ENCODE measurements at places on chromosomes 12 and 14.
A peak's percentile ranks its signal among the peaks of the same experiment; 100 is the strongest.

DNA sequence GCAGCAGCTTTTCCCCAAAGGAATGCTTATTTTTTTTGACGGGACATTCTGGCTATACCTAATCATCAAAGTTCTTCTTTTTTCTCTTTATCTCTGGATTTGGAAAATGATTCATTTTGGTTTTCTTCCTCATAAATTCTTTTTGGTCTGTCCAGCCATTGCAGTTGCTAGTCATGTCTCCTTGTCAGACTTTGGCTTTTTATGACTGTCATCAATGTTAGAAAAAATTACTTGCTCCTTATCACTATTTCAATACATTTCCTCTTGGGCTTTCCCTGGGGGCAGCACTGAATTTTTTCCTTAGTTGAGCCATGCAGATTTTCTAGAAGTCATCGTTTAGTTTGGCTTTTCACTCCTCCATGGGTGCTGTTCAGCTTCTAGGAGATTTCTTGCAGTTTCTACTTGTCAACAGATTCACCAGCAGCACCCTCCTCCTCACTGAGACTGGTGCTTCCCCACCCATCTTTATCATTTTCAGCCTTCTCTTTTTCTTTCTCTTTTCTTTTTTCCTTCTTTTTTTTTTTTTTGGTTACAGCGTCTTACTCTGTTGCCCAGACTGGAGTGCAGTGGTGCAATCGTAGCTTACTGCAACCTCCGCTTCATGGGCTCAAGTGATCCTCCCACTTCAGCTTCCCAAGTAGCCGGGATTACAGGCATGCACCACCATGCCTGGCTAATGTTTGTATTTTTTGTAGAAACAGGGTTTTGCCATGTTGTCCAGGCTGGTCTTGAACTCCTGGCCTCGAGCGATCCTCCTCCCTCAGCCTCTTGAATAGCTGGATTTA is 5.2 kb downstream of the ADIPOR2 start:
- DNase-seq, result no peak

GRCh38 chr12:124323771-124324530 is 29.1 kb downstream of the RFLNA start:
- DNase-seq, result no peak

DNA sequence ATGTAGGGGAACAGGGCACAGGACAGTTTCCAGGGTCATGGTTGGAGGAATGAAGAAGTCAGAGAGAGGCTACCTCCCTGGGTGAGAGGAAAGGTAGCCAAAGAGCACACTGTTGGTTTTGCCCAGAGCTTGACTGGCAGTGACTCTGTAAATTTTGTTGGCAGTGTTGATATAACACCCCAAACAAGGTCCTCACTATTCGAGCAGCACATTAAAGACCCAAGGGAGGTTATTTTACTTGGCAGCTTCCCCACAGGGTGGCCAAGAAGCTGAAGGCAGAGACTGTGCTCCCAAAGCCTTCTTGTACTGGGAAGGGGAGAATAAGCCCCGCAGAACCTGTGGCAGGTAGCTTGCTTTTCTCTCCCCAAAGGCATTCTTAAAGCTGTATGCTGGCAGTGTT is 40.6 kb downstream of the WSCD2 start:
- DNase-seq, result no peak

DNA sequence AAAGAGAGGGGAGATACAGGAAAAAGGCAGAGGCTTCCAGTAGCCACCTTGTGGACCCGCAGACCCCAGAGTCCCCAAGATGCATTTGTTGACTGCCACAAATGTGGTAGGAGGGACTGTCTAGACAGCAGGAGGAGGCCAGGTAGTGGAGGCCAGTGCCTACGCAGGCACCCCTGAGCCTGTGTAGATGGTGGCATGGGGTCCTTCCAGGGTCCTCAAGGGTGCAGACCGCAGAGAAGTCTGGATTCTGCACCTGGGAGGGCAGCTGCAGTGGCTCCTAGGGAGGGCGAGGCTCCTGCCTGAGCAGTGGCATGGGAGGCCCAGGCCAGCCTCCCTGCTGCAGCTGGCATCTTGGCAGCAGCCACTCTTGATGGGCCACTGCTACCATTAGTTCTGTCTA is 119.7 kb downstream of the NTS start:
- DNase-seq, result no peak

DNA sequence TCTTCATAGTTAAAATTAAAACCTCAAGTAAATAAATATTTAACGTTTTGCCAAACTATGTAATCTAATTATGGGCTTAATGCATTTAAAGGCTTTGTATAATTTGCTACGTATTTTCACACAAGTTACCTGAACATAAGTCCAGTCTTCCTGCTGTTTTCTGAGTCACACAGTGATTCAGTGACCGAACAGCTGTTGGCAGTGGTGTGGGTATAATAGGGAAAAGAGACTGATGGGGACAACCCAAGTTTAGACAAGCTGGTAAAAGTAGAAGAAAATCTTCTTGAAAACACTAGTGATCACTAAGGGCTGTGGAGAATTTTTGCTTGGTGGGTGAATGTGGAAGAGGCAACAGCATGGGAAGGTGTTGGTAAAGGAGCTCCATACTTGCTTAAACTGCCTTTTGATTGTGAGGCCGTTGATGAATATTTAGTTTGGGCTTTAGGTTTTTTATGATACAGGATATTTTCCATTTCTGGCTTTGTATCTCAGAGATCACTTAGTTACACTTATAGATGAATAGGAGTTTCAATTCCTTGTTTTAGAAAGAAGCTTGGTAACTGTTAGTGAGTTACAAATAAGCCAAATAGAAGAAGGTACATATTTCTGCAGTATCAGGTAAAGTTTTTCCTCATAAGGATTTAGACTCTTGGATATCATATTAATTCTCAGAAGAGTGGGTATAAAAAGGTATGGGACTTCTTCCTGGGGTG is 23.9 kb downstream of the LRRK2 start:
- DNase-seq, result no peak

- no peak for DNase-seq
Observed at GRCh38 chr14:92874962-92875661, 47.8 kb upstream of the CHGA start.

DNA sequence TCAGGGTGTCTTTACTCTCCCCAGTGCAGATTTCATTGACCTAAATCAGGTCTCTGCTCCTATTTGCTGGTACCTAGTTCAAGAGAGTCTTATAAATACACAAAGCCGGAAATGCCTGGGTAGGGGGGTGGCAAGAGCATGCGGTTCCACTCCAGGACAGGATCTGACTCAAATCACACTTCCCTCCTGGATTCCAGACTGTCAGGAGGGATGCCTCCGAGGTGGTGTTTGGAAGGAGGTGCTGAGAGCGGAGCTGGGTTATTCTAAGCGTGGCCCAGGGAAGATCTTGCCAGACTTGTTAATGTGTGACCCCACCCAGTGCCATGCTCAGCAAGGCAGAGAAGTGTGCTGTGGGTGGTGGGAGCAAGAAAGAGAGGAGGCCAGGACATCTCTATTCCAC is 49.8 kb downstream of the B4GALNT3 start:
- DNase-seq, result no peak

DNA sequence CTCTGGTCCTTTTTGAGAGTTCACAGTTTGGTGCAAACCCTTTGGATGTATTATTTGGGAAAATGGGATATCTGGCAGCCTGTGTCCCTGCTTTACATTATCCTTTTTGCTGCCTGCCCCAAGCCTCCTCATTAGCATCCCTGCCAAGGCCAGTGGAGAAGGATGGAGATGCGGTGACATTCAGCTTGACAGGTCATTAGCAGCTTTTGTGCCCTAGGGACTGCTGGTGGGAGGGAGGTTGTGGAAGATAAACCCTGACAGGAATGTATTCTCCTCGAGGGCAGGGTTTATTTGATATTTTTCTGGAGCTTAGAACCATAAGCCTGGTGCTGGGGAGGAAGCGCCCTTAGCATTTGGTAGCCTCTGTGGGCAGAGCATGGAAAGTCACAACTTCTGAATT is 49.3 kb downstream of the PTPN11 start:
- DNase-seq, result no peak

DNA sequence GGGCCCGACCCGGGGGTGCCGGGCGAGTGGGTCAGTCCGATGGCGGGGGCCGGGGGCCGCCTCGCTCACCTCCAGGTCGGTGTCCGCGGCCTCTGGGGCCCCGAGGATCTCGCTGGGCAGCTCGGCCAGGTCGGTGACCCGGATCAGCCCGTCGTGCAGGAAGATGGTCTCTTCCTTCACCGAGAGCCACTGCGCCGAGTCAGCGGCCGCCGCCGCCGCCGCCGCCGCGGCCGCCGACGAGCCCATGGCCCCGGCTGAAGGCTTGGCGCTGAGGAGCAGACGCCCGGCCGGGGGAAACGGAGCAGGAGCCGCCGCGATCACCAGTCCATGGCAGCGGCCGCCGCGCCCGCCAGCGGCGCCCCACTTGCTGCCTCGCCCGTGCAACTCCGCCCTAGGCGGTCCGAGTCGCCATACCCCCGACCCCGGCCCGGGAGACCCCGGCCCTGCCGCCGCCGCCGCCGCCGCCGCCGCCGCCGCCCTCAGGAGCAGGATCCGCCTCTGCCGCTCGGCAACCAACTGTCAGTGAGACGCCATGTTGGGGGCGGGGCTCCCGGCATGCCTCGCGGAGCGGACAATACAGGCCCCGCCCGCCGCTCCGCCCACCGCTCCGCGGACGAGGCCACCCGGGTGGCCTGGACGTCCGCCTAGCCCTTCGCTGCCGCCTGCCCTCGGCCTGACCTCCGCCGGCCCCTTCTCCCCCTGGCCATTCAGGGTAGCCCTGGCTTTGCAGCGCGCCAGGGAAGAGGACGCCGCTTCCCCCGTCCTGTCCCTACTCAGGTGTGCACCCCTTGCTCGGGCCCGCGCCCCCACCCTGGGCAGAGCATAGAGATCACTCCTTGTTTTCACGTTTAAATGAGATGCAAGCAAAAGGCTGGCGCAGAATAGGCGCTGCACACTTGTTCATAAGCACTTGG is at the start of gene HECTD4:
Gene HECTD4 (minus strand): TSS at position 549 of the 914 bp plus-strand sequence. CDS start 303 bp downstream, at position 246.
- peak; percentile 94 for DNase-seq

- DNase-seq, result no peak
Observed at GRCh38 chr12:39930101-39930500, 175.8 kb downstream of the SLC2A13 start.

GRCh38 chr12:100576331-100577036 is 3.0 kb downstream of the GAS2L3 start:
- DNase-seq, result no peak

- DNase-seq, result no peak
Observed at GRCh38 chr12:86254399-86255107, 1.6 kb downstream of the MGAT4C start.

- DNase-seq, result no peak
Observed at GRCh38 chr14:23347406-23348296, 5.0 kb downstream of the SLC22A17 start.

- DNase-seq, result no peak
Observed at GRCh38 chr12:122003651-122004611, 17.8 kb upstream of the BCL7A start.

- DNase-seq, result no peak
Observed at GRCh38 chr14:41609704-41610183, 3.1 kb downstream of the LRFN5 start.

DNA sequence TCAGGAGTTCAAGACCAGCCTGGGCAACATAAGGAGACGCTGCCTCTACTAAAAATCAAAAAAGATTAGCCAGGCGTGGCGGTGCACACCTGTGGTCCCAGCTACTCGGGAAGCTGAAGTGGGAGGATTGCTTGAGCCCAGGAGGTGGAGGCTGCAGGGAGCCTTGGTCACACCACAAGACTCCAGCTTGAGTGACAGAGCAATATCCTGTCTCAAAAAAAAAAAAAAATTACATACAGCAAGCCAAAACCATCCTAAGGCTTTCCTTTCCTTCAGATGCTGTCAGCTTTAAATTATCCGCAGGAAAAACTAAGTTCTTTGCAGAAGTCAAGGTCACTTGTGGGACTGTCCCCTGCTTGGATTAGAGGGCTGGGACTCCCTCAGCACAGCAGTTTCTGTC is 1.3 kb downstream of the CS start:
- no peak for DNase-seq

- no peak for DNase-seq
Observed at GRCh38 chr14:92706386-92706785, 42.0 kb downstream of the LGMN start.

GRCh38 chr12:71007781-71008404 is 87.4 kb upstream of the PTPRR start:
- no peak for DNase-seq

DNA sequence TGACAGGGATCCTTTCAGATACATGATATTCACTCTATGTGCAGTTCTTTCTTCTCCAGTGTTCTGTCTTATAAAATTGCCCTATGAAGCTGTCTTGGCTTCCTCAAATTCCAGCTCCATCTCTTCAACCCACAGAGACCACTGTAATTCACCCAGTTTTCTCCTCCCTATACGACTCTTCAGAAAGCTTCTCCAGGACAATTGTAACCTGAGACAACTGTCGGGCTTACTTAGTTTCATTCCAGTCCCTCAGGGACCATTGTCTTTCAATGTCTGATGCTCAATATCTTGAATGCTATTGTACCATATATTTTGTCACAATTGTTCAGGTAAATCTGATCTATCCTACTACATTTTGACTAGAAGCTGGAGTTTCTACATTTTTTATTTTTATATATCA is 345.3 kb downstream of the RPL10L start:
- no peak for DNase-seq

- DNase-seq, result no peak
Observed at GRCh38 chr14:60599727-60600126, 49.5 kb downstream of the SIX1 start.

DNA sequence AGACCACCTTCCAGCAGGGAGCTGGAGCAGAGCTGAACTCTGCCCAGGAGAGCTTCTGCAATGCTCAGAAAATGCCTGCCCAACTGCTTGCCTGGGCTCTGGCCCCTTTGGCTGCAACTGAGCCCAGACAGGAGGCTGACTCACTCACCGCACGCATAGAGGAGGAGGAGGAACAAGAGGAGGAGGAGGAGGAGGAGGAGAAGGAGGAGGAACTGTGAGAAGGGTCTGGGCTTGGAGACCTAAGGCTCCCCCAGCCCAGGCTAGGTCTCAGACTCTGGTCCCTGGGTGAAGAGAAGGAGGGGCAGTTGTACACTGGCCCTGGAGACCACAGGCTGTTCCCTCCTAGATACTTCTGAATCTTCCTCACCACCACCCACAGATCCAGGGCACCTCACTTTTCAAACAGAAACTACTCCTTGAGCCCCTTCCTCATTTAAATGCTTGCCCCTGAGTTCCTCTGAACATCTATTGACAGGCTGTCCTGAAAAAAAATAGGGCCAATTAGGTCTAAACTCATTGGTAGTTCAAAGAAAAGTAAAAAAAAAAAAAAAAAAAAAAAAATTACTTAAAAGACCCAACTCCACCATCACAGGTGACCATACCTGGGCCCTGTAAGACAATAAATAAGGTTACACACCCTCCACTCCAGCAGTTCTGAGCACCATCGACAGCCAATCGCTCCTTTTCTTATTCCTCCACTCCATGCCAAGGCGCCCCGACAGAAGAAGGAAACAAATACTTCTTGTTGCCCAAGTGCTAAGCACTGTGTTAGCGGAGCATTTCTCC is 674 bp downstream of the VDR start:
- peak; percentile 65 for DNase-seq

- DNase-seq, result no peak
Observed at GRCh38 chr12:133221241-133221640, 14.4 kb downstream of the ANHX start.

- DNase-seq, result no peak
Observed at GRCh38 chr14:50978888-50979287, 34.6 kb upstream of the PYGL start.

DNA sequence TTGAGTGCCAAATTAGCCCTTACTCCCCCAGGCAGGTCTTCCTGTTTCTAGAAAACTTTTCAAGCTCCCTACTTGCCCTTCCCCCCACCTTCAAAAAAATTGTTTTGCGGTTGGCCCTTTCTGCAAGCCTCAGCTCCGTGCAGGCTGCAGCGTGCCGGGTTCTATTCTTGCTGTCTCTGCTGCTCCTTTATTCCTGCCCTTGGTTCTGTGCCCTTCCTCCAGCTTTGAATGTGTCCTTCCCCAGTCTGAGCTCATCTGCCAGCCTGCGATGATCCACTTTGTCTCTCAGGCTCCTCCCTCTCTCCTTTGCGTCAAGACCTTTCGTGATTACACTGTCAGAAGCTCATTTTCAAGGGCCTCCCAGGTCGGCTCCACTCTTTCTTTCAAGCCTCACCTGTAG is 98.6 kb downstream of the IRF2BPL start:
- DNase-seq, result peak; percentile 50
